ENCODE measurements at places on chromosomes 2 and 18.

GRCh38 chr18:11857177-11857887 is 6.1 kb downstream of the CHMP1B start:
- no peak for DNase-seq

GRCh38 chr2:63050334-63051041 is at the start of gene OTX1:
OTX1 (plus strand) TSS chr2:63050830; CDS start chr2:63052991, 2,161 bp downstream.
- peak; percentile 87 for DNase-seq

- DNase-seq, result no peak
Observed at GRCh38 chr2:124209441-124209840, 184.4 kb downstream of the CNTNAP5 start.

DNA sequence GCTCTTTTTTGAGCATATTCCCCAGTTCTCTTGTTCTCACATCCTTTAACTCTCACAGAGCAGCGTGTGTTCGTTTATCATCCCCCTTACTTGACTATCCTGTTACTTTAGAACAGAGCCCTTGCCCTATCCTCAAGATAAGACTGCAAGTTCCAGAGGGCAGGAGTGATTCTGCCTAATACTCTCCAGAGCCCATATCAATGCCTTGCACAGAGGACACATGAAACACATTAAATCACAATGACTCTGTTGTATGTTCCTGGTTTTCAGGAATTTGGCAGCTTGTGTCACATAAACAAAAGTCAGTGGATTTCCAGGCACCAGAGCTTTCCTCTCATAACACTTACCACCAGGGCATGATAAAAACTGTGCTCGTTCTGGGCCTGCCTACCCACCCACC is 156.7 kb downstream of the RNF144A start:
- no peak for DNase-seq

DNA sequence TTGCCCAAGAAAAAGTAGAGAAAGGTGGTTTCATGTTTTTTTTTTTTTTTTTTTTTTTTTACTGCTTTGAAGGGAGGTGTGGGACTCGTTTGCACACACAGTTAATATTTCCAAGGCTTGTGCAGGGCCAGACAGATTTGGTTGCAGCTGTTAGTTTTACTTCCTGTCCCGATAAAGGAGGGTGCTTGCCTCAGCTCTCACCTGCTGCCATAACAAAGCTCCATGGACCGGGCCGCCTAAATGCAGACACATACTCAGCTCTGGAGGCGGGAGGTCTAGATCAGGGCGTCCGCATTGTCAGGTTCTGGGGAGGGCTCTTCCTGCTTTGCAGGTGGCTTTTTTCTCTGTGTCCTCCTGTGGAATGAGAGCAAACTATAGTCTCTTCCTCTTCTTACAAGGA is 69.9 kb downstream of the ODC1 start:
- no peak for DNase-seq

DNA sequence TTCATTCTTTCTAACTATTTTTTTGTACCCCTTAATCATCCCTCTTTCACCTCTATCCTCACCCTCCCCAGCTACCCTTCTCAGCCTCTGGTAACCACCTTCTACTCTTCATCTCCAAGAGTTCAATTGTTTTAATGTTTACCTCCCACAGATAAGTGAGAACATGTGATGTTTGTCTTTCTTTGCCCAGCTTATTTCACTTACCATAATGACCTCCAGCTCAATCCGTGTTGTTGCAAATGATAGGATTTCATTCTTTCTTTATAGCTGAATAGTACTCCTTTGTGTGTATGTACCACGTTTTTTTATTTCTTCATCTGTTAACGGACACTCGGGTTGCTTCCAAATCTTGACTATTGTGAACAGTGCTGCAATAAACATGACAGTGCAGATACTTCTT is 22.1 kb upstream of the TMEM37 start:
- DNase-seq, result no peak

DNA sequence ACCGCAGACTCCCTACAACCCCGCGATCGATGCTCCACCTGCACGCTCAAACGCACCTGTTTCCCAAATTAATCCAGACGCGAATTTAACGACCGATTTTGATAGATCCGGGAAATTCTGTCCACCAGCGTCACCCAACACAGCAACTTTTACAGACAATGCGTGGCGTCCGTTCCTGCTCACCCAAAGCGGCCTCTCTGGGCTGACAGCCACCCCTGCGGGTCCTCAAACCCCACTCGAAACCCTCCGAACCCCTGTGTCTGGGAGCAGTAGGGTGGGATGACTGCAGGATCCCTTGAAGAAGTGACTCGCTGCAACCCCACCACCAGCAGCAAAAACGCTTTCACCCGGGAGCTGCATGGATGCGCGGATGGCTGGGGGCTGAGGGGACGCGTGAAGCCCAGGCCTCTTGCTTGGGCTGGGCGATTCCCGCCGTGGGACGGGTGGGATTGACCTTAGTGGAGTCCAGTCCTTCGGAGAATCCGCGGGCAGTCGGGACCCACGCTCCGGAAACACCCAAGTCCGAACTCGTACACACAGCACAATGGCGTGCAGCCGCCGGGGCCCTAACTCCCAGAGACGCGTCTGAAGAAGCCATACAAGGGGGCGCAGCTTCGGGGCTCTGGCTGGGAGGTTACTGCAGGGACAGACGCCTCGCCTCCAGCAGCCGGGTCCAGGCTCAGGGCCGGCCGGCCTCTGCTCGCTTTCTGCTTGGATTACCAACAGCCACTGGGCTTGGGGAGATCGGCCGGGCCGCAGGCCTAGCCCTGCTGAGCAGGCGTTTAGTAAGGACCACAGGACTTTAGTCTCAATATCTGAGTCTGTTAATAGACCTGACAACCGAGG is 31.1 kb upstream of the ATP6V1B1 start:
- no peak for DNase-seq

DNA sequence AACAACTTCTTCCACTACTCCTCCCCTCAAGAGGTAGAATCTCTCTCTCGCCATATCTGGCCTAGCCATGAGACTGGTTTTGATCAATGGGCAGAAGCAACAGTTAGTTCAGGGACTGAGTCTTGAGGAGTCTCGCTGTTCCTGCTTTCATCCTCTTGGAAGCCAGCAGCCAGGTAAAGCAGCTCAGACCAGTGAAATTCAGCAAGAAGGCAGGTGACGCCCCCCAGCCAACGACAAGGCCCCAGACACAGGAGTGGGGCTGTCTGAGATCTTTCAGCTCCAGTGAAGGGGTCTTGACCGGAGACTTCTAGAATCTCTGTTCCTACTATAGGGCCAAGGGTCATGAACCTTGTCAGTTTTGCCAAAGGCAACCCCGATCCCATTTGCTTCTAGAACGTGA is 39.7 kb upstream of the ACAA2 start:
- no peak for DNase-seq
